ENCODE measurements at places on chromosomes 1 and 21. TPM values are rescaled to one million over a fixed set of nuclear protein-coding genes. Genes with fewer than 3 reads are reported as not detected.

DNA sequence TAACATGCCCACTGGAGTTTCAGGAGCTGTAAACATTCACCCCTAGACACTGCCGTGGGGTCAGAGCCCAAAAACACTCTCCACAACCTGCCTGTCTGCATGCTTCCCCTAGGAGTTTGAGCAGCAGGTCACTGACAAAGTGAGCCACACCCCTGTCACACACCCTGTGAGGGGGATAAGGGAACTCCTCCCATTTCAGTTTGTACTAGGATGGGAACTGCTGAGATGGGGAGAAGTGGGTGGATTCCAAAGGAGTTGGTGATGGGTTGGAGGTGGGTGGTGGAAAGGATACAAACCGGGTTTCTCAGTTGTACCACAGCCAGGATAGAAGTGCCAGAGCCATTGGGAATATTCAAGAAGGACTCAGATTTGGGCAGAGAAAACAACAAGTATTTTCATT lies 140.2 kb downstream of the MIS18A start:
- no peak for DNase-seq

- DNase-seq = peak; percentile 80
Measured at GRCh38 chr1:201385299-201385891, 7.9 kb upstream of the TNNT2 start.

Gene OR2T2
- total RNA-seq = not detected

DNA sequence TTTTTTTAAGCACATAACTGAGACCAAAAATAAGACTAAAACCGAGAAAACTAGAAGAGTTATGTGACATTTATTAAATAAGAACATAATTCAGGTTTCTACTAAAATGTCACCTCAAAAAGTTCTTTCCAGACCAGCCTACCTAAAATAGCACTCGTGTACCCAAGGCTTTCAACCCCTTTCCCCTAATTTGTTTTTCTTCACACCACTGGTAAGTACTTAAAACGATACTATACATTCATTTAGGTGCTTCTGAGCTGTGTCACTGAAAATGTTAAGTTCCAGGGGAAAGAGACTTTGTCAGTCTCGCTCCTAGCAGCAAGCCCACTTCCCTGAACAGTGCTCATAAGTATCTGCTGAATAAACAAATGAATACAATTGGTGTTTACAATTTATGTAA lies 6.8 kb downstream of the RRAGC start:
- no peak for DNase-seq

- DNase-seq = no peak
Measured at GRCh38 chr21:46148106-46148505, 7.3 kb downstream of the FTCD start.

- peak; percentile 95 for DNase-seq
Measured at GRCh38 chr1:238647877-238648276, 738.5 kb upstream of the CHRM3 start.
